ENCODE measurements at places on chromosomes 11 and 22.

DNA sequence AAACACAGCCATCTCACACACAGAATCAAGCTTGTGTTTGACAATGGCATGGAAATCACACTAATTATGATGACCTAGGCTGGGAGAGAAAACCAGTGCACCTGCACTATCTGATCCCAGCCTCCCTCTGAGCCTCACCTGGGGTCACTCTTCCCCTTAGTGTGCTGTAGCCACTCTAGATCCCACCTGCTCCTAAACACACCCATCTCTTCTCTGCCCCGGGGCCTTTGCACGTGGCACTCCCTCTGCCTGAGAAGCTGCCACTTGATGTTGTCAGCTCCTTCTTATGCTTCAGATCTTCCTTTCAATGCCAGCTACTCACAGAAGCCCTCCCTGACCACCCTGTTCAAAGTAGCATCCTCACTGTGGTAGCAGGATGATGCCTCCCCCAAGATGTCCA is 42.9 kb upstream of the NFAM1 start:
- no peak for DNase-seq

DNA sequence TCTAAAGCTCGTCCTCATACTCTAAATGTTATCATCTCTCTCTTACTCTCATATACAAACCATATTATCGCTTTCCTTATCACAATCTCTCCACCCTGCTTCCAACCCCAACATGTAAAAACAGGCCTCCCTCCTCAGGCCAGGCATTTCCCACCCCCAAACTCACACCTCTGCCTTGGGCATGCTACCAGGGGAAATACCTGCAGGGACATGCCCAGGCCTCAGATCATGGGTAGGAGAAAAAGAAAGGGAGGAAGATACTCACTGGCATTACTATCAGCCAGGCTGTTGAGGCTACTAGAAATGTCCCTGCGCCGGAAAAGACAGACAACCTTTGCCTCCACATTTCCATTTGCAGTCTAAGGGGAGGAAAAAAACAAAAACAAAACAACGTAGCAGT is 1.8 kb downstream of the MTA2 start:
- DNase-seq: no peak

GRCh38 chr11:9231848-9232177 is 33.3 kb downstream of the DENND5A start:
- DNase-seq: no peak

DNA sequence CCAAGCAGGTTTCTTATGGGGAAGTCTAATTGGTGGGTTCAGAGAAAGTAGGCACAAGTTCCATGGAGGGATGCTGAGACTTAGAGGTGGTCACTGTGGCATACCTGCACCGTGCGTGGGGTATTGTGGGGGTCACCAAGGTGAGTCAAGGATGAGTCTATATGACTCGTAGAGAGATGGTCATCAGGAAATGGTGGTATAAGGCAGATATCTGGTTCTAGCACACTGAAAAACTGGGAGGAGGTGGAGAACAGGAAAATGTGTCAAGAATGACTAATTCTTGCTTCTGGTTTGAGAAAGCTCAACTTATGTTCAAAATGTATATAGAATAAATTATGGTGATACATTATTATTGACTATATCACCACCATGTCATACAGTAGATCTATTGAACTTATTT is 258.1 kb downstream of the RAB38 start:
- no peak for DNase-seq

- DNase-seq: no peak
Observed at GRCh38 chr11:93220078-93220477, 22.3 kb upstream of the SLC36A4 start.

GRCh38 chr11:47923667-47924066 is 56.7 kb upstream of the PTPRJ start:
- no peak for DNase-seq

- DNase-seq: no peak
Observed at GRCh38 chr11:63560506-63561180, 2.5 kb downstream of the PLAAT2 start.

DNA sequence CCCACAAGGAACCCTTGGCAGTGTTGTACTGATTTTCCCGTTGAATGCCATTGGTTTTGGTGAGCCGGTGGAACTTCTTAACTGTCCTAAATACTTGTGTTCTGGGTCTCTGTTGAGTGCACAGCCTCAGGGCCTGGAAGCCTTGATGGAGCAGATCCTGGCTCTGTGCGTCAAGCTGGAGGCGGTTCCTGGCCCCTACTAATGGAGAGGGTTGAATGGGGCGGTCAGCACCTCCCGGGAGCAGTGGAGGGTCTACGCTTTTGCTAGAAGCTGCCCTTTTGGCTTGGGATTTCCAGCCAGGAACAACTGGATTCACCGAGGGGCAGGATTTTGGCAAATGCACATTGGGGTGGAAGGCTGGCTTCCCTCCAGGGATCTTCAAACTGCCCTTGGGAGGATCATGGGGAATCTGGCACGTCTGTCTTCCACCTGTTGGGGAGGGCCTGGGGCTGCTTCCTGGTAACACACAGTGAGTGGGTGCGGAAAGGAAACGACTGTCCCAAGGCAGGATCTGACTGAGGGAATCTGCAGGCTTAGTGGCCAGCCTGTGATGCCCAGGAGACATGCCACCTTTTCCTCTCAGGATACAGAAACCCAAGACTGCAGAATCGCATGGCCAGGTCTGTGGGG is 6.9 kb upstream of the OSBPL5 start:
- no peak for DNase-seq
